Neural crest cell (in vitro differentiated cells): ENCODE measurements at places on chromosomes 2 and 18. TPM values are rescaled to one million over a fixed set of nuclear protein-coding genes. Genes with fewer than 3 reads are reported as not detected.
A peak's percentile ranks its signal among the peaks of the same experiment; 100 is the strongest.

DNA sequence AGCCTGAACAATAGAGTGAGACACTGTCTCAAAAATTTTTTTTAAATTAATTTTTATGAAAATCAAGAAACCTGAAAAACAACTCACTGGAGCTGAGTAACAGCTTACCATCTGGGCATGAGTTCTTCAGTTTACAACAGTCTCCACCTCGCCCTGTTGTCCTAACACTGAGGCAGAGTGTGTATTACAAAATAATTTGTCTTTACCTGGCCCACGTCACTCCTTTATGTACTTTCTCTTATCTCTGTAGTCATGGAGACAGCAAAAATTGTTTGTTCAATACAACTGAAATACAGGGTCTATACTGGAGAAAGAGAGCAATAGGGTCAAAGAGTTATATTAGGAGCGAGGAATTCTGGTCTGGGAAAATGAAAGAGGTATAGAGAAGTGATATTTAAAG lies 48.1 kb downstream of the CYTIP start:
- no peak for DNase-seq
- no peaks in the 10 kb centered on the region for H3K27me3 ChIP-seq
- H3K4me3 ChIP-seq = no peak overlapping the region
- H3K4me1 ChIP-seq = no peaks in the 10 kb centered on the region
- no peaks in the 10 kb centered on the region for H3K36me3 ChIP-seq

GRCh38 chr2:26632624-26633185 lies 8.5 kb downstream of the CIB4 start:
- DNase-seq = no peak
- no peak overlapping the region for H3K27ac ChIP-seq
- peaks cover 11% of the 10 kb centered on the region for H3K4me1 ChIP-seq
- H3K27me3 ChIP-seq = no peaks in the 10 kb centered on the region
- H3K36me3 ChIP-seq = no peaks in the 10 kb centered on the region
- H3K4me3 ChIP-seq = no peak overlapping the region

- no peaks in the 10 kb centered on the region for H3K27me3 ChIP-seq
- H3K4me3 ChIP-seq = no peak overlapping the region
- peaks cover 15% of the 10 kb centered on the region for H3K36me3 ChIP-seq
- no peaks in the 10 kb centered on the region for H3K4me1 ChIP-seq
- no peak overlapping the region for H3K27ac ChIP-seq
- DNase-seq = no peak
Measured at GRCh38 chr2:88574445-88574844, 52.8 kb downstream of the EIF2AK3 start.

DNA sequence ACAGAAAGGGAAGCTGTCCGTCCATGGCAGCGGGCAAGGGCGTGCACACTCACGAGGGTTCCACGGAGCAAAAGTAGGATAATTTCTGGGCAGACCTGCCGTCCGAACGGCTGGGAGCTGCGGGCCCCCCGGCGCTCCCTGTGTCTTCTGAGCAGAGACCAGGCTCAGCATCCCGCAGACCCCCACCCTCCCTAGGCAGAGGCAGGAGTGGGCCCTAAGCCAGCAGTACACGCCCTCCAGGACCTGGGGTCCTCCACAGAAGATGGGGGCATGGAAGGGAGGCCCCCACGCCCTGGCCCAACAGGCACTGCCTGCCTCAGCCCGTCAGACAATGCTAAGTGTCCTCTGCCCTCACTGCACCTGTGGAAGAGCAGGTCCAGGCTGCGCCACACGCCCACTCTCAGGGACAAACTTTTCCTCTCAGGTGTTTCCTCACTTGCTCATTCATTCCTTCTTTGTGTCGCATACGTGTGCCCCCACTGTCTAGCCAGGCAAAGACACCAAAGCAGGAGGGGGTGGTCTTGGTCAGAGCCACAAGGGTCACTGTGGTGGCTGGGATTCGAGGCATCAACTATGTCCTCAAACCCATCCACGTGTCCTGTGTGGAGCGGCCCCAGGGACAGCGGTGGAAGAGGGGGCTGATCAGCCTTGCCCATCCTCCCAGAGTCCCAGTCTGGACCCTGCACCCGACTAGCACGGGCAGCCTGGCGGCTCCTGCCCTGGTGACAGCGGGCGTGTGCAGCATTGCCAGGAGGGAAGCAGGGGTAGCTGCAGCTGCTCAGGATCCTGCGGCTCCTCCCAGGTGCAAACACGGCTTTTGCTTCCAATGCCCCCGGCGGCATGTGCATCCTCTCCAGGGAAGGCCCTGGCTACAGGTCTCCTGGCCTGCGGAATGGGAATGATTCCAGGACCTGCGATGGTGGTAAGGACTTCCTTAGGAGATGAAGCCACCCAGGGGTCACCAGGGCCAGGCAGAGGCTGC lies 2.4 kb upstream of the GPC1 start:
- H3K4me1 ChIP-seq = peaks cover 10% of the 10 kb centered on the region
- H3K27ac ChIP-seq = no peak overlapping the region
- H3K27me3 ChIP-seq = peaks cover 3% of the 10 kb centered on the region
- DNase-seq = no peak
- H3K4me3 ChIP-seq = peak overlapping the region; percentile 85

Gene STK11IP
- total RNA-seq = 31.4 and 32.9 TPM in 2 replicates
